Left ventricle myocardium superior (tissue), 1 donor: ENCODE measurements at places on chromosomes 13 and 19.

DNA sequence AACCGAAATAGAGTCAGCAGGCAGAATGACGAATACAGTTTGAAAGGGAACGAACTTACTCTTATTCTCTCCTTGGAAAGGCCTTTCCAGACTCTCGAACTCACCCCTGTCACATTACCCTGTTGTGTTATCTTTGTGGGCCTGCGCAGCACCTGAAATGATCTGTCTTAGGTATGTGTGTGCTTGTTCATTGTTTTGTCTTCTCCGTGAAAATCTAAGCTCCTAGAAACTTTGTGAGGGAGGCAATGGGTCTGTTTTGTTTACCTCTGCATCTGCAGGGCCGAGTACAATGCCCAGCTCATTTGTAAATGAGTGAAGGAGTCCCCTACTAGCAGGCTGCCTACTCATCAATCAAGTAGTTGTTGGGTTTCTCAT, 19.6 kb downstream of the HMGB1 start:
- no peak for DNase-seq

- DNase-seq = no peak
Observed at GRCh38 chr13:44234566-44234965, 139.1 kb upstream of the SERP2 start.

GRCh38 chr19:31255831-31256592, 93.2 kb downstream of the TSHZ3 start:
- DNase-seq = no peak

GRCh38 chr19:31448221-31448657, 99.0 kb upstream of the TSHZ3 start:
- peak; percentile 89 for DNase-seq

DNA sequence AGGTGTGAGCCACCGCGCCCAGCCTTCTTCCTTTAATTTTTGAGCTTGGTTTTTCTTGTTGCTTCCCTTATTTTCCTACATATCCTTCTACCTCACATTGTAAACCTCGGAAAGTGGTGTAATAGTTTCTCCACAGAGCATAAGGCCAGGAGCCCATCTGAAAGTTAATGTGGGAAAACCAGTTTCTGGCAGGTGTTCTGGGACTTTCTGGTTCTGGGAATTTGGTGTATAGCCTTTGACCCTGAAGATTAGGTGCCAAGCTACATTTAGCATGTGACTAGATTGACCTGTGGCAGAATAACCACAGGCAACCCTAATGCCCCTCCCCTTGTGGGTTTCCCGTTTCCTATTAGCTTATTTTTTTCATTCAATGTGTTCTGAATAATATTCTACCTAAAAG, 8.7 kb downstream of the POP4 start:
- no peak for DNase-seq

DNA sequence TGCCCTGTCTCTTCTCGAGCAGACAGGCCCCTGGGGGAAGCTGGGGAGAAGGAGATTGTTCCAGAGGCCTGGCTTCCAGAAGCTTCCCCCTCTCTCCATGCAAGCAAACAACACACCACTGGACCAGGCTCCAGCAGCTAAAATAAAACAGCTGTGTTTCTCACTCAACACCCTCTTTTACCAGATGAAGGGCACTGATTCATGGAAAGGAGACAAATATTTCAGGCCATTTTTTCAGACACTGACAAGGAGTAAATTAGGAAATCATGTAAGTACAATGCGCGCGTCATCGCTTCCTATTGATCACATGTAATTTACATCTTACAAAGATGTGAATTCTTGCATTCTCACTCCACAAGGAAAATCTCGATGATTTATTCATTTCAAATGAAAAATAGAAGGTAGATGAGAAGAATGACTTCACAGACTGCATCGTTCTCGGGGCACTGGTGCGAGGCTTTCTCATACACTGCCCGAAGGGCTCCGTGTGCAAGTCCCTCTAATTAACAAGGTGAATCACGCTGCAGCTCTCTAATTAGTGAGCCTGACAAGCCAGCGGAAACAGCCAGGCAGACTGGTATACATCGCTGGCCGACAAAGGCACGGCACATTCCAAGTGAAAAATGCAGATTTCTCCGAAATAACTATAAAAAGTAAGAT, 153.6 kb downstream of the KCTD15 start:
- no peak for DNase-seq

- DNase-seq = no peak
Observed at GRCh38 chr13:29421118-29421517, 174.4 kb downstream of the SLC7A1 start.

DNA sequence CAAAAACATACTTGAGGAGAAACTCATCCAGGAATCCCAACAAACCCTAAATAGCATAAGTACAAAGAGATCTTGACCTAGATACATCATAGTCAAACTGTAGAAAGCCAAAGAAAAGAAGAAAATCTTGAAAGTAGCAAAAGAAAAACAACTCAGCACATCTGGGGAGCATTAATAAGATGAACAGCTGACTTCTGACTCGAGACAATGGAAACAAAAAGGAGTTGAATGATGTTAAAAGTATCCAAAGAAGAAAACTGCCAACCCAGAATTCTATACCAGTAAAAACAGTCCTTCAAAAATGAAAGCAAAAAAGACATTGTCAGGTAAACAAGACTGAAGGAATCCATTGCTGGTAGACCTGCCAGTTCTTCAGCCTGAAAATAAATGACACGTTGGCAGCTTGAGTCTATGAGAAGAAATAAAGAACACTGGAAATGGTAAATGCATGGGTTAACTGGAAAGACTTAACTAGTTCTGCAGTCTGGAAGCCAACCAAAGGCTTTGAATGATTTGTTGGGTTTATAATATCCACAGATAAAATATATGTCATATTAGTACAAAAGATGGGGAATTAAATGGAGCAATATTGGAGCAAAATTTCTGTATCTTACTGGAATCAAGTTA, 46.8 kb downstream of the TSSK6 start:
- no peak for DNase-seq

- no peak for DNase-seq
Observed at GRCh38 chr19:45834970-45835369, 19.9 kb upstream of the RSPH6A start.
